ENCODE measurements at places on chromosomes 7 and 10. TPM values are rescaled to one million over a fixed set of nuclear protein-coding genes. Genes with fewer than 3 reads are reported as not detected.

DNA sequence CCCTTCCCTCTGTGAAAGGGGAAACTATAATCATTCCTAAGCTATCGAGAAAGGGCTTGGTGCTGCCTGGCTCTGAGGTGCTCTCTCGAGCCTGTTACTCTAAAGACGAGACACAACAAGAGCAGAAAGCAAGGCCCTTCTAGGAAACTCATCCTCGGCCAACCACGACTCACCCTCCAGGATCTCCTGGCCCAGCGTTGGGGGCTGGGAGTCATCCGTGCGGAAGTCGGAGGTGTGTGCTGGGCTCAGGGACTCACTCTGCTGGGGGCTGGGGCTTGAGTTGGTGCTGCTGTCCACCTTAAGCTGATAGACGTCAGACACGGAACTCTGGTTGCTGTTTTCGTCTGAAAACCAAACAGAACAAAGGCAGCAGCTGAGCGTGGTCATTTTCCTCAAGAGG lies 17.6 kb upstream of the BAZ1B start:
- DNase-seq = no peak

GRCh38 chr10:100303724-100304319 lies 17.3 kb upstream of the BLOC1S2 start:
- DNase-seq = no peak

DNA sequence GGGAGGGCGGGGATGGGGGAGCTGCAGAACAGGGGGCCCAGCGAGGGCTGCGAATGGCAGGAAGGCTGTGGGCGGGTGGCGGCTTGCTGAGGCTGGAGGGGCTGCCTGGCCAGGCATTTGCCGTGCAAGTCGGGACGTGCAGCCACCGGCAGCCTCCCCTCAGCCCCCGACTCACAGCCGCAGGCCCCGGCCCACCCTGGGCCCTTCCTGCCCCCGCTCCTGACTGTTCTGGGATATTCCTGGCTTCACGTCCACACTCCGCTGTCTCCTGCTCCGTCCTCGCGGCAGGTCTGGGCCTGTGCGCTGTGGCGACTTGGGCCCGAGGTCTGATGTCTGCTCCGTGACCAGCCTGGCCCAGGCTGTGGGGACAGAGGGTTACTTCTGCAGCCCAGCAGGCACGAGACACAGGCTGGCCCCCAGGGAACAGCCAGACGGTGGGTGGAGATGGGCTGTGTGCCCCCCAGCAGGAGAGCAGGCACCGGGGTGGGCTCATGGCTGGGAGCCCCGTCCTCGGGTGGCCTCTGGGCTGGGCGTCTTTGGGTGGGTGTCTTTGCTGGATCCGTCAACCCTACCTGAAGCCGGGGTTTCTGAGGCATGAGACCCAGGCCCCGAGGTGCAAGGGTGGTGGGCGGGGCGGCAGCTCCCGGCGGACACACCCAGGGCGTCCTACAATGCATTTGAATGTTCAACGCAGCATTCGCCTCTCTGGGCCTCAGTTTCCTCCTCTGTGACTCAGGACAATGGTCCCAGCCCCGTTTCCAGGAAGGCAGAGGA lies 86.5 kb downstream of the FOXL3 start:
- peak; percentile 27 for DNase-seq

DNA sequence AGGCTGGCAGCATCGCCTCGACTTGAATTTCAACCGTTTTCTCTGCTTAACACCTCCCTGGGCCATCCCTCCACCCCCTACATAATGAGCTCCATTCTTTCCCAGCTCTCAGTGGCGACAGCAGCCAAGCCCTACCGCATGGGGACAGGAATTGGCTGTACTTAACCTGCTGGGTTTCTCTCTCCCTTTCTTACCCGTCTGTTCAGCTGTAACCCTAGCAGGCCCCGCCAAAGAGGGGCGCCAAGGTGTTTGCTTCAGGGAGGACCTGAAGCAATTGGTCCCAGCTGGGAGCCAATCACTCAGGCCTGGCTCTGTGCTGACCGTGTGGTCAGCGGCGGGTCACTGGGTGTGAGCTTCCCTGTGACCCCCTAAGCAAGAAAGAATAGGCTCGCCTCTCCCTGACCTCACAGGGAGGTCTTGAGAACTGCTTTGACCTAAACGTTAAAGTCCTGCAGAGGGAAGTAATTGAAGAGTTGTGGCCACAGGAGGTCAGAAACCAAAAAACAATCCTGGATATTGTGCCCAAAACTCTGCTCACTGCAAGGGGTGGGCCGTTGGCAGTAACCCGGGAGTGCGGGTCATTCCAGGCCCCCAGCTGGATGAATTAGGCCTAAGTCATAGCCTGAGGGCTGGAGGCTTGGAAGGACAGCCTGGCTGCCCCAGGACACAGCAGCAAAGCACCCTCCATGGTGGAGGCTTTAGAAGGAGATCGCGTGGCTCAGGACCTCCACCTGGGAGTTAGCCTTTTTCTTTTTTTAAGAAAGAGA lies 114.6 kb downstream of the ITIH5 start:
- no peak for DNase-seq

DNA sequence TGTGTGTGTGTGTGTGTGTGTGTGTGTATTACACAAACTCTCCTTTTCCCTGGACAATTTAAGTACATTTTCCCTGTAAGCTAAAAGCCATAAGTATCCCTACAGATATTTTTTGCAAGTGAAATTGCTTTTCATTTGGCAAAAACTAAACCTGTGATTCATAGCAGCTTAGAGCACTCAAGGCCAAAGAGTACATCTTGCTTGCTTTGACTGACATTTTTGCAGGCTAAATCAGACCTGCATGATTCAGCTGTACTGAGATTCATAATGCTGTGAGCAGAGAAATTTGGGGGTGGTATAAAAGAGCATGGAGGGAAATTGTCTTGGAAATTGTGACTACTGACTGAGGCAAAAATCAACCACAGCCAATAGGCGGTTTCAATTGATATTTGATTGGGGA lies 500.4 kb downstream of the GFRA1 start:
- DNase-seq = no peak

DNA sequence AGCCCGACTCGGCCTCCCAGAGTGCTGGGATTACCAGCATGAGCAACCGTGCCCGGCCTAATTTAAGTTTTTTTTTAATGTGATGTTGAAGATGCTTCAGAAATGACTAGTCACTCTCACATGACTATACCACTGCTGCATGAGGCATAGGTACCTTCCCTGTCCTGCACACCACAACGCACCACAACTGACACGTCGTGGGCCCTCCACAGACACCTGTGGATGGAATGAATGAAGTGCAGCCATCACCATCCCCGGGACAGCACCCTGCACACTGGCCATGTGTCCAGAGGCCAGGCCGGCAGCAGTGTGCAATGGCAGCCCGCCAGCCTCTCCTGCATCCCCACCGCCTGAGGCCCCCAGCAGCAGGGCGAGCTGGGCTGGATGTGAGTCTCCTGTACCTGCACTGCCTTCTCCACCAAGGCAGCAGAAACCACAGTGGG lies 55.1 kb downstream of the VOPP1 start:
- DNase-seq = no peak

GRCh38 chr7:77765481-77765880 lies 32.8 kb downstream of the TMEM60 start:
- no peak for DNase-seq

DNA sequence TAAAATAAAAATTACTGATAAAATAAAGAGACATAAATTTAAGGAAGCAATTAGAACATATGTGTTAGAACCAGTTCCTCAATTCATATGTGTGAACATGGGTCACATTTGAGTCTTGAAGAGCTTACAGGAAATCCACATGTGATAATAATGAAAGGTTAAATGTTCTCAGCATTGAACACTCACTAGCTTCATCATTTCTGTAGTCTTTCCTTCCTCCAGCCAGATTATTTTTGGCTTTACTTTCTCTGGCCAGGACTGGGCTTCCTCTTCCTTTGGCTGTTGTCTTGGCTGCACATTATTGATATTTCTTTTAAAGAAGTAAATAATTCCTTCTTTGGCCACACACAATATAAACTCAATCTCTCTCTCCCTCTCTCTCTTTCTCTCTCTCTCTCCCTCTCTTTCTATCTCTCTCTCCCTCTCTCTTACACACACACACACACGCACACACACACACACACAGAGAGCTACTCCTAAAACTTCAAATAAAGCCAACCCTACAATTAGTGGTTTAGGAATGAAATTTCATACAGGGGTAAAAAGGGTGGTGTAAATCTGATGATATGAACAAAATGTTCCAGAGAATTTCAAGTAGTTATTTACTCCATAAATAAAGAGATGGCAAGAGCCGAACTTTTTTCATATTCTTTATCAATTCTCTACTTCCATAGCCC lies 171.2 kb downstream of the REEP3 start:
- no peak for DNase-seq

GRCh38 chr10:77392236-77392721 lies 245.3 kb downstream of the KCNMA1 start:
- no peak for DNase-seq

DNA sequence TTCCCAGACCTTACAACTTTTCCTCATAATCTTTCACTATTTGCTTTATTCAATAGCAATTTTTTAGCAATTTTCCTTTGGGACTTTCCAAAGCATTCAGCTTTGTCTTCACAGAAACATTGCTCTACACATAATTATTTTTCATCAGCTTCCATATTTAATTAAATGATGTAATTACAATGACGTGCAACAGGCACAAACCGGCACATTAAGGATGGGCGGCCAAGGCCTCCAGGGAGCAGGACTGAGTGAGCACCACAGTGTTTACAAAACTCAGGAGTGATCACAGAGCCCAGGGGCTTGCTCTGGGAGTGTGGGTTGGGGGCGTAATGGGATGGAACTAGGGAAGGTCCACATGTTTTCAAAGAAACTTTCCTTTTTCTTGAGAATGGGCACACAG lies 69.8 kb downstream of the MAD1L1 start:
- DNase-seq = no peak

- peak; percentile 71 for DNase-seq
Observed at GRCh38 chr10:63265222-63265617, 132.1 kb downstream of the NRBF2 start.

DNA sequence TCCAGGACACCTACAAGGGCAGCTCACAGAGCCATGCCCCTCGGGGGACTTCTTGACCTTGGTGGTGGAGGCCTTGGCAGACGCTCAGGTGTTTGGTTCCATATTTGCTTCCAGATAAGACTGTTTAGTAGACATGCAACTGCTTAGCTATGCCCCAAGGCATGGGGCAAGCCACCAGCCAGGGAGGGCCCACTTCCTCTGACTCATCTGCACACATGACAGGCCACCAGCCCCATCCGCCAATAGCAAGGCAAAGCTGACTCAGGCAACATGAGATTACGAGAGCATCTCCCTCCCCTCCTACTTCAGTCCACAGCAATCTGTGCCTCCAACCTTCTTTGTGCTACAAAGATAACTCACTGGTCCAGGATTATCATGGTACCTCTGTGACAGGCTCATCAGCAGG lies 54.9 kb downstream of the KCNMA1 start:
- no peak for DNase-seq

- DNase-seq = no peak
Observed at GRCh38 chr7:2109936-2110609, 122.7 kb downstream of the MAD1L1 start.

DNA sequence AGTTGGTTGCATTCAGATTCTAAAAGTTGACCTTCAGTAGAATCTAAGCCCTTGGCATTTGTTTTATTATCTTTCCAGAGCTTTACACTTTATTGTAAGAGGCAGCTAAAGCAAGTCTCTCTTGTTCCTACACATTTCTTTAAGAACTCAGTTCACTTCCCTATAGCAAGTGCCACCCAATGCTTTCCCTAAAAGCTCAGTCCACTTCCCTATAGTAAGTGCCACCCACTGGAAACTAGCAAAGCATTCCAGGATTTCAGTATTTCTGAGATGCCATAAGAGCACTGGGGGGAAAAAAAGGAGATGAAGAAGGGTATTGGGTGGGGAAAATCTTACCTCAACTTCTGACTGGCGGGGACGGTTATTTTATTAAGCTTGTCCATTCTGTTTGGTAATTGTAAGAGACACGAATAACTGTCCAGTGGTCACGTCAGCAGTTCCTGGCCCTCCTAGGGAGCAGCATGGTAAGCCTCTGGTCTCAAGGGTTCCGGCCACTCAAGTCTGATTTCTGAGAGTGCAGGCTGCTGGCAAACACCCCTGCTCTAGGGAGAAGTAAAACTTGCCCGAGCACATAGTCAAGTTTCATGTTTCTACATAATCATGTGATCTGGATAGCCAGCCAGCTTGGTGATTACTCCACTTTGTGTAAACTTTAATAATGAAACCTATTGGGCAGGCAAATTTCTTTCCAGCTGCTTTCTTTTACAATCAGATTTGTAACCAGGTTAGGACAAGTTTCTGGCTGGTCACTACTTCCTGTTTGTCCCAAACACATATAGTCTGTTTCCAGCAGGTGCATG lies at the start of gene BLNK:
Gene BLNK, minus strand, starts transcription at position 554 of the 800 bp plus-strand sequence. Its CDS starts 171 bp downstream, at position 383.
- DNase-seq = peak; percentile 94

- DNase-seq = no peak
Observed at GRCh38 chr7:115864082-115864481, 166.5 kb downstream of the TFEC start.

- DNase-seq = no peak
Observed at GRCh38 chr7:40105879-40106473, 28.4 kb downstream of the MPLKIP start.

GRCh38 chr7:130697820-130698219 lies 11.5 kb upstream of the TSGA13 start:
- DNase-seq = no peak

DNA sequence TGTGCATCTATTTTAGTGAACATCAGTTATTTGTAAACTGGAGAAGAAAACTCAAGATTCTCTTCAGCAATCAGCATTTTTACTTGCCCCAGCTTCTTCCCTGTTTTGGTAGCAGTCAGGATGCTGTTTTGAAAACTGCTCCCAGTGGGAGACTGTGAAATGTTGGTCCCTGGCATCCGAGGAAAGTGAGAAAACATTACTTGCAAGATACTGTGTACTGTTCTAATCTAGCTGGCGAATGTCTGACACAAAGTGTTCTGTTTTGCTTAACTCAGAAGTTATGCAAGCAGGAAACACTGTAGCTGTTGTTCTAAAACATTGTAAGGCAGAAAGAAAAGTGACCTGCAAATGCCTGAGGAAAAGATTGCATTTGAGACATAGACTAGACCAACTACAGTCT lies 171.8 kb upstream of the POM121L12 start:
- DNase-seq = no peak

DNA sequence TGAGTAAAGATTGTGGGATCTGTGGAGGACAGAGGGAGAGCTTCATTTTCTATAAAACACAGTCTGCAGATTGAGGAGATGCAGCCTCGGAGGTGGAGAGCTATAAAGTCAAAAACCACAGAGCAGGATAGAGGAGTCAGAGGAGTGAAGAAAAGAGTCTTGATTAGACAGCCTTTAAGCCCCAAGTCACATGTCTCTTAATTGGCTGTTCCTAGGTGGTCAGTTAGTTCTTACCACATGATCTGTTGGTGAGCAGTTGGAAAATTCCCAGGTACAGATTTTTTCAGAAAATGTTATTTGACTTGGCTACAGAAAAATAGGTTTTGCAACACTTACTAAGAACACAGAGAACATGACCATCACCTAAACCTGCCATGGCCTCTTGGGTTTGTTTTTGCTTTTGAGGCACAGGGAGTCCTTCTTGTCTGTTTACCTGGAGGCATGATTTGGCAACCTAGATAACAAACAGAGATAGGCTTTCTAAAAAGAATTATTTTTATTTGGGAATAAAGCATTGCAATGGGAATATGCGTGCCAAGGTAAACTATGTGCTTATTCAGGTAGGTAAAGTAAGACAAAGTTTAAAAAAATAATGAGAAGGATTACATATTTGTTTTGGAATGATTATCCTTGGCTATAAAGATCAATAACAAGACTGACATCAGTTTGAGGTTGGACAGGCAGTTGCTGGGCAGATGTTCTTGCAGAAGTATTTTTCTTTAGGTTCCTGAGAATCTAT lies 604 bp upstream of the CYP3A43 start:
- DNase-seq = no peak

AZGP1 gene
- total RNA-seq = 52.8 TPM

MEOX2 gene
- total RNA-seq = 21.8 TPM

ZNF735 gene
- not detected for total RNA-seq

SMKR1 gene
- total RNA-seq = 3.6 TPM

PIP gene
- total RNA-seq = 37.1 TPM

SPRN gene
- 0.15 TPM for total RNA-seq
